ENCODE measurements at places on chromosomes 1 and 21.
A peak's percentile ranks its signal among the peaks of the same experiment; 100 is the strongest.

DNA sequence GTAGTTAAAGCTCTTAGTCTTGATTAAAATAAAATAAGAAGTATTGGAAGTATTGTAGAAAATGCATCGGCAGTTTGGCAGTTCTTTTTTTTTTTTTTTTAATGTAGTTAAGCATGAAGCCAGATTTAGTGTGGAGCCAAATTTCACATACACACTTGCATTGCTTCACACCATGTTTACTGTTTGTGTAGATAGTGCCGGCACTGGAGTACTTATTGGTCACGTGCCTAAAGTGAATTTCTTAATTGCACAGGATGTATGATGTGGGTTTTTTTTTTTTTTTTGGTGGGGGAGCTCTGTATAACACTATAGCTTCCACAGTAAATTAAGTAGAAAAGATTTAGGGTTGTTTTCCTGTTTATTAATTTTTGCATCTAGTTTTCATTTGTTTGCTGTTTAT lies 21.2 kb upstream of the TMEM61 start:
- no peak for DNase-seq

- no peak for DNase-seq
Observed at GRCh38 chr1:12472798-12473551, 145.0 kb downstream of the DHRS3 start.

- DNase-seq, result no peak
Observed at GRCh38 chr1:2946291-2946690, 75.0 kb upstream of the ACTRT2 start.

DNA sequence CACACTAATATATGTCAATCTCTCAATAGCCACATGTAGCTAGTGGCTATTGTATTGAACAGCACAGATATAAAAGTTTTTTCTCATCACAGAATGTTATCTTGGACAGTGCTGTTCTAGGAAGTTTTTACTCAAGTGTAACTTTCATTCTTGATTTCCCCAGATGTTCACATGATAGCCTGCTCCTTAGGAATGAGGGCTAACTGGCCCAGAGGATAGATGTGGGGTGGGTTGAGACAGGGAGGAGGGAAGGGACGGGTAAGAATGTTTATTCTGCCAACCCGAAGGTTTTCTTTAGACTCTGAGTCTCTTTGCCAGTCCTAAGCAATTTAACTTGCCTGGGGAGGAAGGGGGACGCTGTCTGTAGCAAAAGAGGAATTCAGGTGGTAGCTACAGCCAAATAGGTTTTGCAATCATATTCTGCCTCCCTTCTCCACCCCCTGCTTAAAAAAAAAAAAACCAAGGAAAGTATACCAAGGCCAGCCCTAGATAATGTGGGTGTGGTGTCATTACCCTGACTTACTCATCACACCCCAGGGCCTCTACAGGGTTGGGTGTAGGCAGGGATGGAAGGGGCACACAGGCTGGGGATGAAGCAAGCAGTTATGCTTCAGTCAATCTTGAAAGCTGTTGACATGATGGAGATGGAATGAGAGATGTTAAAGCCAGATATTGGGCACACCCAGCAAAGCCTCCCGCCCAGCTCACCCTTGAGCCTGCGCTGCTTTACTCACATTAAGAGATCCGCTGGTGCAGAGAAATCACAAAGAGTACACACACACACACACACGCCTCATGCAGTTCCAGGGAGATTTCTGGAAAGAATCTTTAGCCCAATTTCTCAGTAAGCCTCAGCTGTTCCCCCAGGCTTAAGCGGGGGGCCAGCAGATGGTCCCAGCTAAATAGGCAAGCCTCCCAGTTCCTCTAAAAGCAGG lies 59.9 kb downstream of the PLXNA2 start:
- no peak for DNase-seq

- DNase-seq, result no peak
Observed at GRCh38 chr1:41743366-41743765, 175.4 kb downstream of the HIVEP3 start.

GRCh38 chr1:20361805-20362381 lies 71.2 kb downstream of the VWA5B1 start:
- DNase-seq, result peak; percentile 74

DNA sequence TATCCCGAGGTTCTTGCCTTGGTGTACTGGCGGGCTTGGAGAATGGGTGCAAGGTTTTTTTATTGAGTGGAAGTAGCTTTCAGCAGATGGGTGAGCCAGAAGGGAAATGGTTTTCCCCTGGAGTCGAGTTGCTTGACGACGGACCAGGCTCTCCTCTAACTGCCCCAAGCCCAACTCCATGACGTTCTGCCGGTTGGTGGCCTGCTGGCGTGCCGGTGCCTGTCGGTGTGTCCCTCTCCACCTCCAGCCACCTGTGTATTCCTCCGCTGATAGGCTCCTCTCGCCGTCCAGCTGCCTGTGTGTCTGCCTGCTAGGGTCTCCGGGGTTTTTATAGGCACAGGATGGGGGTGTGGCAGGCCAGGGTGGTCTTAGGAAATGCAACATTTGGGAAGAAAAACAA lies 34.3 kb upstream of the PTGFRN start:
- no peak for DNase-seq

DNA sequence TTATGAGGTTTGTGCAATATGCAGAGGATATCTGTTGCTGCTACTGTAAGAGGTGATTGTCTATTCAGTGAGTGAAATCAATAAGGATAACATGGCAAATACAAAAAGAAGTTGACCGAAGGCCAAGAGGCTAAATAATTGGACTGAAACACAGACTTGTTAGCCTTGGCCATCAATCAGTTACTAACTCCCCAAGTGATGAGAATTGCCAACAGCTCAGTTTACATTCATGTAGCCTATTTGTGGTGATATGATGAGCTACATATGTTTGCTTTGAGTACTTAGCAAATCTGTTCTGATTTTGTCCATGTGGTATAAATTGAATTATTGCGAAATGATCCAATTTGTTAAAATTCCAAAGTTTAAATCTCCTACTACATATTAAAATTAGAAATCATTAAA lies 68.6 kb upstream of the VAV3 start:
- no peak for DNase-seq

GRCh38 chr1:41171266-41171874 lies 70.7 kb downstream of the SCMH1 start:
- no peak for DNase-seq

DNA sequence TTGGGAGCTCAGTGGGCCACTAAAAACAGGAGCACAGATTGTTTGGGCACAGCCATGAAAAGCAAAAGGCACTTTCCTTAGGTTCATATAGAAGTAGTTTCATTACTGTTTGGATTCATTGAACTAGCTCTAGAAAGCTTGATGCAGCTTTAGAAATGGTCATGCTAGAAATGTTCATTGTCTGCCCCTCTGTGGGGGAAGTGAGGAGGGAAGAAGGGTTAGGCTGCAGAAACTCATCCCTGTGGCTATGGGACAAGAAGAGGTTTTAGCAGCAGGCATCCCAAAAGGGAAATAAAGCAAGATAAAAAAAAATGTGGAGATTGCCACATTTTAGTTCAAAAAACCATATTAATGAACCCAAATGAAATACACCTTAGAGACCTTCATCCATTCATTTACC lies 359.6 kb upstream of the PTBP2 start:
- no peak for DNase-seq

DNA sequence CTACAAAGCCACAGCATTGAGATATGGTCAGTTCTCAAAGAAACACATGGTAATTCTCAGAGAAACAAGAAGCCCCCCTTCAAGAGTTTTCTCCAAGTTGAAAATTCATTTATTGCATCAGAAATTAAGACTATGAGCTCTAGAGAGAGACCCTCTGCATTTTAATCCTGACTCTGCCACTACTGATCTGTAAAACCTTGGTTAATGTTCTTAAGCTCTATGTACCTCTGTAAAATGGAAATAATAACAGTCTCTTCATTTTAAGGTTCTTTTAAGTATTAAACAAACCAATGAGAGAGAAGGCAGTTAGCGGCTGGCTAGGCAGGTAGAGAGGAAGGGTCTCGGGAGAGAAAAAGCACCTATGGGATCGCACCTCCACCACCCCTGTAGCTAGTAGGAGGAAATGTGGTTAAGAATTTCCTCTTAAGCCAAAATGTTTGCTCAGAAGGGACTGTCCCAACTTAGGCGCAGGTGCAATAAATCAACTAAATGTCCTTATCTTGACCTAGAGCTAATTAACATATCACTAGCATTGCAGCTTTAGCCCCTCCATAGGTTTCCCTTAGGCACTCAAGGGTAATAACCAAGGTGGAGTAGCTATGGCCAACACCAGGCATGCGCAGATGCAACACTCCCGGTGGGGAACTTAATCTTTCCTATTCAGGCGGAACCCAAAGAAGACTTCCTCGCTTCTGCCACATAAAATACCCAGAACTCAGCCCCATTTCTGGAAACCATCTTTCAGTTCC lies 1685.4 kb downstream of the MRPL39 start:
- DNase-seq, result no peak

- DNase-seq, result no peak
Observed at GRCh38 chr1:3681231-3681897, 29.0 kb downstream of the TP73 start.

GRCh38 chr1:62012836-62013235 lies 181.8 kb upstream of the L1TD1 start:
- peak; percentile 38 for DNase-seq

DNA sequence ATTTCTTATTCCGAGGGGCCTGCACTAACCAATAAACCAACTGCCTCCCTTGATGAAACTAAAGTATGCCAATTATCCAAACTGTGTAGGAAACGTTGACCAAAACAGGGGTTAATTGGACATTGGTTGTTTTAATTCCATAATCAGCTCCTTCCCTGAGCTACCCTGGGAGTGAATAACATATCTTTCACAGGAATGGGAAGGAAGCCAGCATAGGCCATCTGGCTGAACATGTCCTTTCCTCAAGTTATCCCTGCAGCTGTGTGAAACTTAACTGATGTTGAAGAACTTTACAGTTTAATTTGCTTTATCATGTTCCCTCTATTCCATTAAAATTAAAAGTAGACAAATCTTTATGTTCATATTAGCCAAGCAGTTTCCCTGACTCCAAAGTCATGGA lies 75.4 kb downstream of the NRIP1 start:
- peak; percentile 48 for DNase-seq

DNA sequence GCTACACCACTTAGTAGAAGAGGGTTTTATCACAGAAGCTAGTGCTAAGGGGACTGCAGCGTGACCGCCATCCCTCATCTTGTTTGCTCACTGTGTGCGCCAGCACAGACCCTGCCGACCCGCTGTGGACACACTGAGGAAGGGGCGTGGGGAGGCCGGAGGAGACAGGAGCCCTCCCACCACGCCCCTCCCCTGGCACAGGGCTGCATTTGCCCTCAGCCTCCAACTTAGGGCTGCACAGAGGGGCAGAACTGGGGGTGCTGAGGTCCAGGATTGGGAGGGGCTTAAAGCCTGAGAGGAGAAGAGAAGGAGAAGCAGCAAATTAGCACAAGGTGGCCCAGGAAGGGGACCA lies 37.2 kb downstream of the RRP1 start:
- no peak for DNase-seq

GRCh38 chr1:192459467-192459866 lies 116.1 kb upstream of the RGS1 start:
- DNase-seq, result no peak

- no peak for DNase-seq
Observed at GRCh38 chr1:110890474-110891196, 17.7 kb downstream of the CD53 start.

GRCh38 chr21:20902998-20903397 lies 95.2 kb upstream of the NCAM2 start:
- DNase-seq, result no peak

- DNase-seq, result no peak
Observed at GRCh38 chr21:32189688-32190483, 89.0 kb downstream of the MIS18A start.

GRCh38 chr1:244162786-244163530 lies 111.9 kb downstream of the ZBTB18 start:
- DNase-seq, result no peak

DNA sequence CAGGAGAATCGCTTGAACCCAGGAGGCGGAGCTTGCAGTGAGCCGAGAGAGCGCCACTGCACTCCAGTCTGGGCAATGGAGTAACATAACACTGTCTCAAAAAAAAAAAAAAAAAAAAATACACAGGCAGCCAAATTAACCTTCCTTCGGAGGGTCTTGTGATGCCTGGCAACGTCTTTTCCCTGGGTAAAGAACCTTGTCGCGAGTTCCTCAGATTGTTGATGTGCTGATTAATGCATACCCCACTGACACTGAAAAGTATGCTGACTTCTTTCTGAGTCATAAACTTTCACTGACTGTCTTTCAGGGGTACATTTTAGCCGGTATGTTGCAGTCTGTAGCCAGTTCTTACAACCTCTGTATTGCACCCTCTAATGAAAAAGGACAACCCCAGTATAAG lies 95.1 kb upstream of the SOD1 start:
- DNase-seq, result no peak

DNA sequence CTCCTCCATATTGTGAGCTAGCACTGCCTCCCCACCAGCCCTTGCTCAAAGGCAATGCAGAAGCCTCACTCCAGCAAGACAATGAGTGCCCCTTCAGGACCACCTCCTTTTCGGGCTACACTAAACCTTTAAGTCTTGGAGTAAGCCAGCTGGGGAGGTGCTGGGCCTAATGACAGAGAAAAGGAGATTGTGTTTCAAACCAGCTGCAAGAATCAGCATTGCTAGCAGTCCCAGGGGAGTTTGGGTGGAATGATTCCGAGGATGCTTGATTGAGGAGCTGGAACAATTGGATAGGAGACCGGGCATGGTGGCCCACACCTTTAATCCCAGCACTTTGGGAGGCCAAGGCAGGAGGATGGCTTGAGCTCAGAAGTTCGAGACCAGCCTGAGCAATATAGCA lies 54.1 kb upstream of the GPR37L1 start:
- DNase-seq, result no peak

Data from heart right ventricle (tissue), 16 donors.